ENCODE measurements at places on chromosomes 11 and 22.

GRCh38 chr11:78381865-78382264 lies 35.8 kb downstream of the GAB2 start:
- no peak for DNase-seq

DNA sequence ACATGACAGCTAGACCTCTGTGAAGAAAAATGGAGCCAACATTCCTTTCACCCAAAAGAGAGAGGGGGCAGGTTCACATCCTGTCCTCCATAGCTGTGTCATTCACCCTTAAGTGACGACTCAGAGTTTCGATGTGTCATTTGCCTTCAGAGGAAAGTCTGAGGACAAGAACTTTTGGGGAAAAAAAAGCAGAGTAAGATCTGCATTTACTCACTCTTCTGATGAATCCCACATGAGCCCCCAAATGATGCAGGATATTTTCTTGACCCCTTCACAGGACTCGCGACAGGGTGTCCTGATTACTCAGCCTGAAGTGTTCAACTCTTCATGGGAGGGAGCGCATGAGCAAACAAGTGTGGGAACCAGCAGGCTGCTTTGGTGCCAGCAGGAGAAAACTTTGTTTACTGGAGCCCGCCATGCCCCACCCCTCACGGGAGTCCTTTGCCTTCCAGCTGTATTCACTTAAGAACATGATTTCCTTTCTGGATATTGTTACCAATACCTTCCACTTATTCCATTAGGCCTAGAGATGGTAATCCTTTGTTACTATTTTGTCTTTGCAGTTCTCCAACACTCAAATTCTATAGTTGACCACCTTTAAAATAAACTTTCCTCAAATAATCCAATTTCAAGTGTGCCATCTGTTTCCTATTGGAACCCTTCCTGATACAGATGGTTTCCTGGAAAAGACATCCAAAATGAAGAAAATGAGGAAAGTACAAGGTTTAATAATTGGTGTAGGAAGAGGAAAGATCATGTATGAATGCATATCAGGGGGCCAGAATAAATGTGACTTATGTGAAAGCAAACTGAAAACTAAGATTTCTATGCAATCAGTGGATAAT lies 729.8 kb downstream of the FAM181B start:
- no peak for DNase-seq

DNA sequence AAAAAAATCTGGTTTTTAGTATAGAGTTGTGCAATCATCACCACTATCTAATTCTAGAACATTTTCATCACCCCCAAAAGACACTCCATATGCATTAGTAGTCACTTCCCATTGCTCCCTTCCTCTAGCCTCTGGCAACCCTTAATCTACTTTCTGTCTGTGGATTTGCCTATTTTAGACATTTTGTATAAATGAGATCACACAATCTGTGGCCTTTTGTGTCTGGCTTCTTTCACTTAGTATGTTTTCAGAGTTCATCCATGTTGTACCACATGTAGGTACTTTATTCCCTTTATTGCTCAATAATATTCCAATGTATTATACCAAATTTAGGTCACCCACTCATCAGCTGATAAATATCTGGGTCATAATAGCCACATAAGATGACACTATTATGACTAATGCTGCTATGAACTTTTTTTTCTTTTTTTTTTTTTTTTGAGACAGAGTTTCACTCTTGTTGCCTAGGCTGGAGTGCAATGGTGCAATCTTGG lies 67.5 kb upstream of the SCUBE2 start:
- DNase-seq = no peak

- no peak for DNase-seq
Measured at GRCh38 chr11:69923196-69923595, 104.0 kb upstream of the FGF3 start.

GRCh38 chr11:9802291-9802861 lies 138.5 kb downstream of the SWAP70 start:
- DNase-seq = no peak

- DNase-seq = no peak
Measured at GRCh38 chr11:56782167-56782847, 33.8 kb upstream of the OR9G4 start.

- no peak for DNase-seq
Measured at GRCh38 chr11:35842958-35843357, 100.9 kb upstream of the LDLRAD3 start.

- no peak for DNase-seq
Measured at GRCh38 chr11:132312161-132312560, 941.7 kb downstream of the NTM start.

GRCh38 chr22:26418620-26419019 lies 10.4 kb upstream of the ASPHD2 start:
- no peak for DNase-seq
